Activated T-cell treated with anti-CD3 and anti-CD28 coated beads for 1 hour (primary cell): ENCODE measurements at places on chromosomes 6 and 20.

DNA sequence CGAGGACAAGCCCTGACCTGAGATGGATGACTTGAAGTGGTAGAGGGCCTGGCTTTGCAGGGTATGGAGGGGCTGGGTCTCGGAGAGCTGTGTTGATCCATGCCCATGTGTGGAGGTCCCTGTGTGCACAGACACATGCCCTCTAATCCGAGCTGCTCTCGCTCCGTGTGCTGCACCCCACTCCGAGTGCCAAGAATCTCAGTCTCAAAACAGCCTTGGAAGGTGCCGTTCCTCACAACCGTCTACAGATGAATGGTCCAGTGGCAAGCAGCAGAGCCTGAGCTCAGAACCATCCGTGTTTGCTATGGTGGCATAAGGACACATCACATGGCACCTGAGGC lies 92.4 kb downstream of the RAMACL start:
- DNase-seq, result no peak

DNA sequence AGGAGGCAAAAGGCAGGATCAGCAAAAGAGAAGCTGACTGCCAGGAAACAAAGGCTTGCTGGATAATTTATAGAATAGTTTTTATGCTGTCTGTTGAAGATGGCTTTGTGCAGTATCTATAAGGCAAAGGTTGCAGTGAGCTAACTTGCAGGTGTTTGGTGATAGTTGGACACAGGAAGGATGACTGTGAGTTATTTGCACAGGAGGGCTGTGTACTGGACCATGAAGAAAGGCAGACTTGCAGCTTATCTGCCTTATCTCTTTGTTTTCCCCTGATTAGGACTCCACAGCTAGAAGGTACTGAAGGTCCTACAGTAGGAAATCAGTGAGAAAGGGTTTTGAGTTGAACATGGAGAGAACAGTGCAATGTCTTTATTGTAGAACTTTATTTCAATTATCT lies 2.1 kb downstream of the BTN1A1 start:
- DNase-seq, result no peak

- no peak for DNase-seq
Observed at GRCh38 chr6:38482466-38482865, 157.3 kb downstream of the BTBD9 start.

GRCh38 chr6:18246205-18246604 lies 18.1 kb downstream of the DEK start:
- DNase-seq, result no peak

GRCh38 chr6:15366879-15367278 lies 121.0 kb downstream of the JARID2 start:
- DNase-seq, result no peak

DNA sequence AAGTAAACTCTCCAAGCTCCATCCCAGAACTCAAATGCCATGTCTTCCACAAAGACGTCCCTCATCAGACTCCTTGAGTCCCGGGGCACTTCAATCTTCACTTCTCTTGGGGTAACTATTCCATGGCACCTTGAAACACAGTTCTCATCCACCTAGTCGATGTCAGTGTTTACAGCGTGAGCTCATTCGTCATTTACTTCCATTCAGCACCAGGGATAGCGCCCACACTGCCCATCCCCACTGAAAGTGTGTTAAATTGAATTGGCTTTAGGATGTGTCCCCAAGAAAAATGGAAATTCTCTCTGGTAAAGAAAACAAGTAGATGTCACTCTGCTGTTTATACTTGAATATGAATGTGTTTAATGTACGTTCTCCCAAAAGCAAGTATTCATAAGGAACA lies 31.3 kb downstream of the KCNK15 start:
- no peak for DNase-seq

DNA sequence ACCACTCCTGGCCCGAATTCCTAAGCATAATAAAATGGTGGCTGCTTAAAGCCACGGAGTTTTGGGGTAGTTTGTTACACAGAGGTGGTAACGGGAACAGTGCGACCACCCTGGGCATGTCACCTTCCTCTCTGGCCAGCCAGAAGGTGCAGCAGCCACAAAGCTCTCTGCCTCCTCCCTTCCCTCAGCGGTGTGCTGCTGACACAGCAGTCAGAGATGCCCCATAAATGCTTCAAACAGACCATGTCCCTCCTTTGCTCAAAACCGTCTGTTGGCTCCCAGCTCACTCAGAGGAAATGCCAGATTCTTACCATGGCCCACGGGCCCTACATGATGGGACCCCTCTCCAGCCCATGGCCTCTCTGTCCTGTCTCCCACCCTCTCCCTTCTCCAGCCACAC lies 12.1 kb upstream of the TCF15 start:
- no peak for DNase-seq

DNA sequence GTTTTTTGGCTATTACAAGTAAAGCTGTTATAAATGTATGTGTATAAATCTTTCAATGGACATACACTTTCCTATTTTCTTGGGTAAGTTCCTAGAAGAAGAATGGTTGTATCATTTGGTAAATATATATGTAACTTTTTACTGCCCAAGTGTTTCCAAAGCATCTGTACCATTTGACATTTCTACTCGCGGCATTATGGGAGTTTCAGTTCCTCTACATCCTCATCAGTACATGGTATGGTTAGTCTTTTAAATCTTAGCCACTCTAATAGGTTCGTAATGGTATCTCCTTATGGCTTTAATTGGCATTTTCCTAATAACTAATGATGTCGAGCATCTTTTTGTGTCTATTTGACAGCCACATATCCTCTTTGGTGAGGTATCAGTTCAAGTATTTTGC lies 12.9 kb downstream of the SNPH start:
- DNase-seq, result no peak

DNA sequence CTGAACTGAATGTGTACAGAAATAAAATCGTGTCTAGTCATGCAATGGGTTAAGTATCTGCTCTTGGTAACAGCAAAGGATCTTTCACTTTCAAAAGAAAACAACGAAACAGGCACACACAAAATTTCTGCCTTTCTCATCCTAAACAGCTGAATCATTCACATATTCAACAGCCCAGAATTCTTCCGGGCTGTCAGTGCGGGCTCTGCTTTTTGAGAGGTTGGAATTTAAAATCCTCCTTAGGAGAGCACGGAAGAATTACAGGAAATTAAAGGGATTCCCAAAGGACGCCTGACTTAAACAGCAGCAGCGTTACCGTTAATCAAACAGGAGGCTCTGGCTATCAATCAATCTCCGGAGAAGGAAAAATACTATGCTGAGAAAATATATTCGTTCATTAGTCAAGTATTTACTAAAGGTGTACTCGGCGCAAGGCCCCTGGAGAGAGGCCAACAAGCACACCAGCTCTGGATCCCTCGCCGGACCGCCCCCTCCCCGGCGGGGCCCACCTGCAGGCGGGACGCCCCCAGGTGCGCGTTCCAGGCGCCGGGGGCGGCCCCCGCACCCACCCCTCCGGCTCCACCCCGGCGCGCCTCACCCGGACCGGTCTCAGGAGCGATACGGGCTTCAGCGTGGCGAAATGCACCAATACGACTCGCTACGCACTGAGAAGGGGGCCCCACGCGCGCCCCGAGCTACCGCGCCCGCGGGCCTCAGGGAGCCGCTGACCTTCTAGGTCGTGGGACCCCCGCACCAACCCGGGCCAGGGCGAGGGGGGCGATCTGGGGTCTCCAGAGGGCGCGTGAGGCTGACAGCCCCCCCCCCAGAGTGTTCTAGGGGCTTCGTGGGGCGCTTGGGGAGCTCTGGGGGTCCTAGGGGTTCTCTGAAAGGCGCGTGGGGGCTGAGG lies 1.0 kb downstream of the NAPB start:
- DNase-seq, result peak; percentile 32

- DNase-seq, result no peak
Observed at GRCh38 chr6:135362124-135362523, 135.4 kb downstream of the AHI1 start.

GRCh38 chr20:9200196-9200595 lies 131.3 kb downstream of the PLCB4 start:
- no peak for DNase-seq
